Dermis blood vessel endothelial cell (primary cell): ENCODE measurements at places on chromosomes 3 and 15. TPM values are rescaled to one million over a fixed set of nuclear protein-coding genes. Genes with fewer than 3 reads are reported as not detected.
A peak's percentile ranks its signal among the peaks of the same experiment; 100 is the strongest.

Gene BBS4
- total RNA-seq: 9.2 and 10.2 TPM in 2 replicates

Gene TNFAIP8L3
- total RNA-seq: 49.9 and 79.0 TPM in 2 replicates

Gene RASGRF1
- 0.33 and 2.2 TPM in 2 replicates for total RNA-seq

Gene NTRK3
- total RNA-seq: under 0.01 TPM in 1 of 2 replicates, not detected in the other

Gene DNAH12
- total RNA-seq: under 0.01 and 0.17 TPM in 2 replicates

DNA sequence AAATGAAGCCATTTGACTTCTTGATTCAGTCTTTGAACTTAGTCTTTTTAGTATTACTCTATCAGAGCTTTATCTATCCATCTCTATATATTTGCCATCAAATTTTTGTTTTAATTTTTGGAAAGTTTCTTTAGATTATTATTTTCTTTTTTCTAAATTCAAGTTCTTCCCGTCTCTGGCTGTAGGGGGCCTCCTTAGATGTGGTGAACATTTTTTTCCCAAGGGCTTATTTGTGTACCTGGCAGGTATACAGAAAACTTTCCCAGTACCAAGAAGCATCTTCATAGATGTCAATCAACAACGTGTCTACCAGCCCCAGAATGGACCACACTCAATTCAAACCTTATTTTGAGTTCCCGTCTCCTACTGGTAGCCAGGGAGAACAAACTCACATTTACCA lies 486.8 kb upstream of the CNTN4 start:
- DNase-seq: no peak

GRCh38 chr3:44018926-44019325 lies 222.8 kb upstream of the TOPAZ1 start:
- DNase-seq: no peak

GRCh38 chr3:44992555-44993470 lies 16.8 kb downstream of the EXOSC7 start:
- DNase-seq: peak; percentile 53

DNA sequence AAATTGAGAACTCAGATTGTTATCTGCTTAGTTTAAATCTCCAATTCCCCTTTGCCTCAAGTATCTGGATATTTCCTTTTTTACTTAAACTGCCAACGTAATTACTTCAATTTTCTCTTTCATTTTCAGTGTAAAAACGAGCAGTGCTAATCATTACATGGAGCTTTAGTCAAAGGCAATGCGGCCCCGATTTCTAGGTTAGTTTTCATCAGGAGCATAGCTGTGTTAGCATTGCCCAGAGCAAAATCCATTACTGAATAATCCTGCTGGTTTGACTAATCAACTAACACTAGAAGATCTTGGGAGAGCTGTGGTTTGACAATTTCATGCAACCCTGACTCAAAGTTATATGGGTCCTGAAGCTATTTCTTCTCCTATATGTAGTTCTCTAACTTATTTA lies 46.2 kb downstream of the ZPLD1 start:
- DNase-seq: no peak
